Mesenteric fat pad (tissue), 1 donor: ENCODE measurements at places on chromosomes 11 and 22.

GRCh38 chr11:108586600-108586999 lies 7.0 kb downstream of the EXPH5 start:
- DNase-seq: no peak

GRCh38 chr11:10305262-10305963 lies 540 bp downstream of the ADM start:
- DNase-seq: no peak

- no peak for DNase-seq
Measured at GRCh38 chr22:35353318-35353717, 27.6 kb upstream of the HMOX1 start.

DNA sequence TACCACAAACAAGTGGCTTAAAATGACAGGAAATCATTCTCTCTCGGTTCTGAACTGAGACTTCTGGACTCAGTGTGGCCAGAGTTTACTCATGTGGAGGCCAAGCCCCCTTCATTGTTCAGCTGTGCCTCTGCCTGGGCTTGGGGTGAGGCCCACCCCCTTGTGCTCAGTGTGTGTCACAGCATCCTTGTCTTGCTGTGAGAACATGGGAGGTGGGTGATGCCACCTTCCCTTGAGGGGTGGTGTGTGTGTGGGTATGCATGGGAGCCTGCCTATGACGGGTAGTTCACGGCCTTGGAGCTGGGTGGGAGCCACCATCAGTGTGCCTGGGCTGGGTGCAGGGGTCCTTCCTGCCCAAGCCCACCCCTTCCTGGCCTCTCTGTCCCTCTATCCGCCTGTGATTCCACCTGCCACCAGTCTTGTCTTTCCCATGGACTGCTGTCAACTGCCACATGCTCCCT lies 101.7 kb downstream of the MORC2 start:
- DNase-seq: peak; percentile 69

- no peak for DNase-seq
Measured at GRCh38 chr11:12863605-12864121, 145.5 kb upstream of the RASSF10 start.

GRCh38 chr22:49948958-49949913 lies 11.3 kb upstream of the PIM3 start:
- DNase-seq: no peak

GRCh38 chr11:129280027-129280811 lies 88.1 kb upstream of the ARHGAP32 start:
- no peak for DNase-seq

DNA sequence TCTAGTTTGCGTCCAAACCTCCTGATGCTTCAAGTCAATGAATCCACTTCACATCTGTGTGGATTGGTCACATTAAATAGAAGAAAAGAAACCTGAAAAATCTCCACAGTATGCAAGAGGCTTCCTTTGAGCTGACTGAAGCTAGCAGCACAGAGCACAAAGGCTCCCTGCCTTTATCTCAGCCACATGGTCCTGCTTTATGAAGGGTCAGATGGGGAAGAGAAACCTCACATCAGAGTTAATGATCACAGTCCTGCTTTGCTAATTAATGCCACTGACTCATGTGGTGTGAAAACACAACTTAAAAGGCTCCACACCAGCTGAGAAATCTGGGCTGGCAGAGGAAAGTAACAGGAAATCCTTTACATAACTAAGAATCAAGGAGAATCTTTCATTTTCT lies 1291.0 kb downstream of the LRRC4C start:
- no peak for DNase-seq

GRCh38 chr11:47157805-47158204 lies 18.9 kb downstream of the ARFGAP2 start:
- DNase-seq: no peak

- DNase-seq: no peak
Measured at GRCh38 chr11:75498556-75499255, 27.0 kb downstream of the GDPD5 start.

GRCh38 chr11:124863137-124863825 lies 2.0 kb upstream of the ROBO3 start:
- DNase-seq: peak; percentile 81

- no peak for DNase-seq
Measured at GRCh38 chr11:78291503-78292108, 102.9 kb downstream of the USP35 start.

- DNase-seq: no peak
Measured at GRCh38 chr11:18804199-18804999, 12.8 kb upstream of the PTPN5 start.
